ENCODE measurements at places on chromosomes 3 and 15. TPM values are rescaled to one million over a fixed set of nuclear protein-coding genes. Genes with fewer than 3 reads are reported as not detected.

DNA sequence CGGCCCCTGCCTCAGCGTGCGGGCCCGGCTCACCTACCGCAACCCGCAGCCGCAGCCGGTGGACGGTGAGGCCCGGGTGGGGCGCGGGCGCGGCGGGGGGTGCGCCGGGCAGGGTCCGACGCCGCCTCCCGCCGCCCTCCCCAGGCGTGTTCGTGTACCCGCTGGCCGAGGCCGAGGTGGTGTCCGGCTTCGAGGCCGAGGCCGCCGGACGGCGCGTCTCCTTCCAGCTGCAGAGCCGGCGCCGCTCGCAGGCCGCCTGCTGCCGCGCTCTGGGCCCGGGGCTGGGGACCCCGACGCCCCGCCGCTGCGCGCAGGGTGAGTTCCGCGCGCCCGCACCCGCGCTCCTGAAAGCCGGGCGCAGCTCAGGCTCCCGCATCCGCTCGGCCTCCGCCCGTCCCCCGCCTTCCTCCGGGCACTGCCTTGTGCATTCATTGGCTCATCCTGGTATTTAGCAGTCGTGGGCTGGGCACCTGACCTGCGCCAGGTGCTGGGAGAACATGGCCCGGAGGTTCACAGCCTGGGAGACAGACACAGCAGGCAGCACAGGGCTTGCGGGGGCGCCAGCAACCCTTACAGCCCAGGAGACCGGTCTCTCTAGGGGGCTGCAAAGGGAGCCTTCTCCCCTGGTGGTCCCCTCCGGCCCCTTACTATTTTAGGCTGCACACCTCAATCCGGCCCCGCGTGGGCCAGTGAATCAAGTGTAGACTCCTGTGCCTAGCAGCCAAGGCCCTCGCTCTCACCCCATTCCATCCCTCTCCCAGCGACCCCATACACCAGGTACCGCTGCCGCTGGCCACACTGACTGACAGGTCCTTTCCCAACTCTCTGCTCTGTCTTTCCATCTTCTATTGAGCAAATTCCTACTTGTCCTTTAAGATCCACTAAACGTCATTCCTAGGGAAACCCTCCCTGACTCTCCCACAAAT is 1.5 kb downstream of the VWA5B2 start:
- no peak for ATAC-seq

DNA sequence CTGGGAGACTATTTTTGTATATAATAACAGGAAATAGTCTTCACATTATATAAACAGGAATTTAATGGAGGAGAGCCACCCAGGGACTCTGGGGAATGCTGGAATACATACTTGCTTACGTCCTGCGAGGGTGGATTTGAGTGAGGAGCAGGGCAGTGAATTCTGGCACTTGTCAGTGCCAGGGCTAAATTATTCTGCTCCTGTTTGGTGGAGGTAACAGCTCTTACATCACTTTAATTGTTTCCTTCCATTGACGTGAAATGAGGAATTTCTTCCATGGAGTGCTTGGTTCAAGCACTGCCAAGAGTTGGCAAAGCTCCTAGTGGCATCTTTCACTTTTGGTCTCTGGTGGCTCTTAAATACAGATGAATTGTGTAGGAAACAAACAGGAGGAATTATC is 94.1 kb upstream of the GOLGA8J start:
- no peak for ATAC-seq

Gene SLC9A9
- total RNA-seq: 15.2 TPM

- ATAC-seq: no peak
Observed at GRCh38 chr3:161215185-161215584, 5.9 kb upstream of the NMD3 start.

GRCh38 chr3:168383573-168383972 is 287.8 kb upstream of the GOLIM4 start:
- no peak for ATAC-seq

Gene CLDN16
- total RNA-seq: not detected

GRCh38 chr3:99012051-99012450 is 110.6 kb upstream of the DCBLD2 start:
- ATAC-seq: no peak
